ENCODE measurements at places on chromosomes 16 and 17.

DNA sequence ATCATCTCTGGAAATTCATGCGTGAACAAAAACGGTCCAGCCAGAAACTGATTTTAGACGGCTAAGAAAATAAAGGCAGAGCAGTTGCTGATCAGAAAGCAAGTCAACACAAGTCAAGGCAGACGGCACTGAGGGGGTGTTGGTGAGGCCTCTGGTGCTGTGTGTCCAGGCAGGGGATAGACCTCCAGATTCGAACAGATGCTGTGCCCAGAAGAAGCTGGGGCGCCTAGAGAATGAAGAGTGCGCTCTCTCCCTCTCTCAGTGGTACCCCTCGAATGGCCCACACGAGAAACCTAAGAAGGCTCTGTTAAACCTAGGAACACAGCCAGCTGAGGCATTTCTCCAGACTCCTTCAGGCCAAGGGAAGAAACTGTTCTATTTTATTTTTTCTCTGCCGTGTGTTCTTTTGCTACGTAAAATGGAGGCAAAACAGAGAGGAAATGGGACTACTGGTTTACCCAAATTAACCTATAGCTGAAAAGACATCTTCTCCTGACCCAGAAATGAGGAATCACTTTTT lies 178.3 kb downstream of the PMP22 start:
- no peak for DNase-seq

DNA sequence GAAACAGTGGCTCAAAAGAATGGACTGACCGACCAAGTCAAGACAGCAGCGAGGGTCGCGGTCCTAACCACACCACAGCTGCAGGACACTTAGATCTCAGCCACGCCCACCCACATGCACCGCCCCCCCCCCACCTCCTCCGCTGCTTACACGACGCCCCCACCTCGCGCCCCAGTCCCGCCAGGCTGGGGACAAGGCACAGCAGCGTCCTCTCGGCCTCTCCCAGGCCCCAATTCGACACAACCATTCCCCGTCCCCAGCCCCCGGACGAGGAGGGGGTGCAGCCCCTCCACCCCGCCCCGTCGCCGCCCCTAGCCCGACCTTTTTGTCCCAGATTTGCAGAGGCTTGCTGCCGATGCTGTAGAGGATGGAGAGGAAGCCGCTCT lies 477 bp downstream of the CFAP20 start:
- peak; percentile 52 for DNase-seq

GRCh38 chr16:46826631-46827030 lies 4.3 kb downstream of the C16orf87 start:
- DNase-seq: no peak

GRCh38 chr17:68019336-68019674 lies 16.2 kb upstream of the KPNA2 start:
- no peak for DNase-seq

- no peak for DNase-seq
These were observed 4.0 kb upstream of the GRIN2C start for GRCh38 chr17:74863420-74864296.

DNA sequence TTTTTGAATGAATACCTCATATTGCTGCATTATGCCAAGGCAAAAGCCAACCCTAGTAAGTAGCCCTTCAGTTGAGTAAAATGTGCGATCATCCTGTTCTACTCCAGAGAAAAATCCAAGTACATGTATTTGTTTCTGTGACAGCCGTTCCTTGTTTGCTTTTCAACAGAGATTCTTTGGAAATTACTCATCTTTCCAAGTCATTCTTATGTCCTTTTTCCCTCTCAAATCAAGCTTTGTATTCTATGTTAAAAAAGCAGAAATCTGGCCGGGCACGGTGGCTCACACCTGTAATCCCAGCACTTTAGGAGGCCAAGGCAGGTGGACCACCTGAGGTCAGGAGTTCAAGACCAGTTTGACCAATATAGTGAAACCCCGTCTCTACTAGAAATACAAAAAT lies 112.9 kb upstream of the HAS3 start:
- DNase-seq: no peak

DNA sequence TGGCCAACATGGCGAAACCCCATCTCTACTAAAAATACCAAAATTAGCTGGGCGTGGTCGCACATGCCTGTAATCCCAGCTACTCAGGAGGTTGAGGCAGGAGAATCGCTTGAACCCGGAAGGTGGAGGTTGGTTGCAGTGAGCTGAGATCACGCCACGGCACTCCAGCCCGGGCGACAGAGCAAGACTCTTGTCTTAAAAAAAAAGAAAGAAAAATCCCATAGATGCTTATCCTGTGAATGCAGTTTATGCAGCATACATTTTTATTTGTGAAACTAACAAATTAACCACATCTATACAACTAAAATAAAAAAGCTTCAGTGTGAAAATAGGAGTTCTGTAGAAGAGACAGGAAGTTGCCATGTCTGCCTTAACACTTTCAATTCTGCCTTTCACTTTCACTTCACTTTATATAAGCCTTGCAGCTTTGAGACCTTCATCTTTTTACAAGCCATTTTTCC lies 7.1 kb downstream of the IGSF6 start:
- peak; percentile 28 for DNase-seq

DNA sequence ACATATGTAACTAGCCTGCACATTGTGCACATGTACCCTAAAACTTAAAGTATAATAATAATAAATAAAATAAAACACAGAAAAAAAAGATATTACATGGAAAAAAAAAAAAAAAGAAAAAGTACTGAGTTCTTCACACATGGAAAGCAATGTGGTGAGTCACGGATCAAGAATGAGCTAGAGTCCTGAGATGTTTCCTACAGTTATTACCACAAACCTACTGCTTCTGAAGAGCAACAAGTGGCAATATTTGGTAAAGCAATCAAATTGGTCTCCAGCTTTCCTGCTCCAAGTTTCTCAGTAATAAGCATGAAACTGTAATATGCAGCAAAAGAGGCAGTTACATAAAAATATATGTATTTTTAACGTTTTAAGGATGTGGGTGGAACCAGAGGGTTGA lies 223.3 kb upstream of the SALL1 start:
- DNase-seq: no peak

DNA sequence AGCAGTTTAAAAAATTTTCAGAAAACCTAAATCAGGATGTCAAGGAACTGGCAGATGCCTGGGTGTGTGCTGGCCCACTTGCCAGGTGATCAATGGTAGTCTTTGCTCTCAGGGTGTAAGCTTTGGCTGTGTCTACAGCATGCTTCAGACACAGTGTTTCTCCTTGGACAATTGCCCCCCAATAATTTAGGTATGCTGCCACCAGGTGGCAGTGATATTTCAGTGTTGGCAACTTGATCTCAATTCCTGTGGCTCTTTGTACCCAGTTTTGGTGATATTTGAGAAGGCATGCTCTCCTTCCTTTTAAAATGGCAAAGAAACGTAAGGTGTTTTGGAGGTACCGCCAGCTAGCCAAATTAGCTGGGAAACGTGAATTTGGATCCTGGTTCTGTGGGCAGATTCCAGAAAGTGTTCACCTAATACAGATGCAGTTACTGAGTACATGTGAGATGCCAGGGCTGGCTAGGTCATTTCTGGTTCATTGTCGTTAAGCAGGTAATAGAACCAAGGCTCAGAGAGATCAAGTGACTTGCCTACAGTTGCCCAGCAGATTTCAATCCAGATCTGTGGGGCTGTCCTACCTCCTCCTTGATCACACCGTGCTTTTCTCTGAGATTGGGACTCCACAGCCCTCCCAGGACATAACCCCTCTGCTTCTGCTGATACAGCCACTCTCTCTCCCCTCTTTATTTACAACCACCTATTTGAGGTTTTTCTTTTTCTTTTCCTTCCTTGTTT lies 155.6 kb upstream of the PLCG2 start:
- peak; percentile 6 for DNase-seq

GRCh38 chr16:31200821-31201568 lies 1.6 kb downstream of the PYCARD start:
- DNase-seq: peak; percentile 32

DNA sequence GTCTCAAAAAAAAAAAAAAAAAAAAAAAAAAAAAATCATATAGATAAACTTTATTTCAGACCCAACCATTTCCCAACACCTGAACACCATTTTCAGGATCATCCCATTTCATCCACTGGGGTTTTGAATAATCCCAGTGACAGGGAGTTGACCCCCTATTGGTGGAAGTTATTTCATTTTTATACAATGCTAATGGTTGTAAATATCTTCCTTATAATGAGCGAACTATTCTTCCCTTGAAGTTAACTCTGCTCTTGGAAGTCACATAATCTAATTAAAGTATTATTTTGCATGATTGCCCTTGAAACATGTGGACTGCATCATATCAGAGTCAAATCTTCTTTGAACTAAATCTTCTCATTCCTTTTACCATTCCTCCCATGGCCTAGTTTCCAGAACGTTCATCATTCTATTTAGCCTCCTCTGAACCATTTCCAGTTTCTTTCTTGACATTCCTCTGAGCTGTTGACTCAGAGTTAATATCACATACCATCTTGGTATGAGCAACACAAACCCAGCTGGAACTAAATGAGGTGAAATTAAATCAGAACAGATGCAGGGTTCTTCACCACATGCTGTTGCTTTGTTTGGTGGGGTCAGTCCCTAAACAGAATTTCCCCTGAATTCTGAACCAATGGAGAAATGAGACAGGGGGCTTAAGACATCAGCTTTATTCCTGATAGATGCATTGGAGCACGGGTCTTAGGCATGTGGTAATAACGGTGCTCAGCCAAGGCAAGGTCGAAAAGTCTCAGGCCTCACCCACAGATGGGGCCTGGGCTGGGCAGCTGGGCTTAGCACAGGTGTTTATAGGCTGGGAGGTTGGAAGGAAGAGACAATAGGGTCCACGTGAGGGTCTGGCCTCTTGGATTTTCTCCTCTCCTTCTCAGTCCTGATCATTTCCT lies 8.9 kb downstream of the HSD17B2 start:
- DNase-seq: no peak

- no peak for DNase-seq
These were observed 80.7 kb downstream of the USP32 start for GRCh38 chr17:60311186-60311585.

DNA sequence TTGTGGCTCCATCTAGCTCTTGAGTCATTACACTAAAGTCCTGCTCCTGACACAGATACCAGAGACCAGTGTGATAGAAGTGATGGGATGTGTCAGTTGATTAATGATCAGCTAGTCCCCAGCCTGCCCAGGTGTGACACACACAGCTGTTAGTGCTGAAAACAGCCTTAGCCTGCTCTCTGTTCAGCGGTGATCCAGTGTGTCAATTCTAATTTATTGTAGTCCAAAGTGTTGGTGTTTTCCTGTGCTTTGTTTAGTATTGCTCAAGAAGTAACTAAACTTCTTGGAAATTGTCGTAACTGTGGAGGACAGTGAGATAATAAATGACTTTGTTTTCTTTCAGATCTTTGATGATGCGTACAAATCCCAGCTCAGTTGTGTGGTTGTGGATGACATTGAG lies 92.3 kb downstream of the WNT3 start:
- no peak for DNase-seq

DNA sequence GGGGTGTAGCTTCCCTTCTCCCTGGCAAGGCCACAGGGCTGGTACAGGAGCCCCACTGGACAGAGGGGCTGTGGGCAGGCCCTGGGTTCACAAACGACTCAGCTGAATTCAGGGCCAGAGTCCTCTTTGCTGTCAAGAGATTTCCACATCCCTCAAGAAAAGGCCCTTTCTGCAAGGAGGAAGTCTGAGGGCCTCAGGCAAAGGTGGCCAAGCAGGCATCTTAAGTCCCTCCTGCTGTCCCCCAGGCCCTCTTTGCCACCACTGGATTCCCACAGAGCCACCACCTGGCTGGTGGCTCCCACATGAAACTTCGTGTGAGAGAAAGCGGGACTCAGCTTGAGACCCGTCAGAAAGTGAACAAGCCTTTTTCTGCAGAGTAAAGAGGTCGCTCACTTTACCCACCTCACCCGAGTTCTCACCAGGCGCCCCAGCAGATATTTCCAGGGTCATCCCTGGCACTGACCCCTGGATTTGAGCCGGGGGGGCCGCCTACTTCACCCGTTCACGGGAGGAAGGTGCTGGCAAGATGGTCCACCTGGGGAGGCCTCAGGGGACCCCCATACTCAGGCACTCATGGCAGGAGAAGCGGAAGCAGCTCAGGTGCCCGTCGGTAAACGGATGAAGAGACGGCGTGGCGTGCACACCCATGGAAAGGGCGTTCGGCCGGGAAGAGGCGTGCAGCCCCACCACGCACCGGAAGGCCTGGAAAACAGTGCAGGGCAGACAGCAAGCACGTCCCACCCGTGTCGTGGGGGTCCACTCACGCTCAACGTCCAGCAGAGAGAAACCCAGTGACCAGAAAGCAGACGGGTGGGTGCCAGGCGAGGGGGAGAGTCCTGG lies 3.6 kb downstream of the RNF166 start:
- no peak for DNase-seq

- DNase-seq: no peak
These were observed 28.6 kb upstream of the METRNL start for GRCh38 chr17:83050651-83051395.

- no peak for DNase-seq
These were observed 17.8 kb downstream of the CDH16 start for GRCh38 chr16:66900721-66901441.

GRCh38 chr17:795276-795675 lies 13.1 kb downstream of the MRM3 start:
- DNase-seq: no peak

DNA sequence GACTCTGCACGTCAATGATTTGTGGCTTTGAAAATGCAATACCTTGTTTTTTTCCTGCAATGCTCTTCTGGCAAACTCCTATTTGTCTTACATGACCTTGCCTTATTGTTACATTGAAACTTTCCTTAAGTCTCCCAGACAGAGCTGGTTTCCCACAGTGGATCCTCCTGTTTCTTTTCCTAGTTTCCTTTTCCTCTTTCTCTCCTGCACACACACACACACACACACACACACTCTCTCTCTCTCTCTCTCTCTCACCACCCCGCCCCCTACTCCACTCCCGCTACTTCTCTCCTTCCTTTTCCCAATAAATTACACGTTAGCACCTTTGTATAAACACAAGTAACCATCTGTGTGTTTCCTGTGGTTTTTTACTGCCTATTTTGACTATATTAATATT lies 2.3 kb downstream of the ORC6 start:
- DNase-seq: no peak

- DNase-seq: no peak
These were observed 69.4 kb downstream of the RPH3AL start for GRCh38 chr17:282912-283882.

DNA sequence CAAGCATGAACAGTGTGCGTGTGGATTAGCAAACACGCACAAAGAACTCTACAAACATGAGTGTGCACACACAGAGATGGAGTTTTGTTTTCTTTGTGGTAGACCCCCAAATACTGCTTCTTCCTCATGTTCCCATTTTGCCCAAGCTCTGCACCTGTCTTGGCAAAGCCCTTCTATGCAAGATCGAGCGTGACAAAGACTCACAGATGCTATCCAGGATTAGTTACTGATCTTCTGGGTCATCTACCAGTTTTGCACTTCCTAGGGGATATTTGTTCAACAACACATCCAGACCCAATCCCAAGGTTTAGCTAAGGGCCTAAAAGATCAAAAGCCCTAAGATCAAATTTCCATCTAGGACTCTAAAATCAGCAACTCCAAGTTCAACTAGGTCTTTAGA lies 16.0 kb downstream of the LRRC36 start:
- no peak for DNase-seq

GRCh38 chr16:23587726-23588125 lies 8.4 kb downstream of the NDUFAB1 start:
- DNase-seq: no peak
